GM04504 (cell line): ENCODE measurements at places on chromosomes 5 and 9.

- peak; percentile 88 for DNase-seq
Measured at GRCh38 chr5:36403632-36404311, 102.1 kb upstream of the RANBP3L start.

- no peak for DNase-seq
Measured at GRCh38 chr9:120187758-120188157, 392.2 kb downstream of the CDK5RAP2 start.

DNA sequence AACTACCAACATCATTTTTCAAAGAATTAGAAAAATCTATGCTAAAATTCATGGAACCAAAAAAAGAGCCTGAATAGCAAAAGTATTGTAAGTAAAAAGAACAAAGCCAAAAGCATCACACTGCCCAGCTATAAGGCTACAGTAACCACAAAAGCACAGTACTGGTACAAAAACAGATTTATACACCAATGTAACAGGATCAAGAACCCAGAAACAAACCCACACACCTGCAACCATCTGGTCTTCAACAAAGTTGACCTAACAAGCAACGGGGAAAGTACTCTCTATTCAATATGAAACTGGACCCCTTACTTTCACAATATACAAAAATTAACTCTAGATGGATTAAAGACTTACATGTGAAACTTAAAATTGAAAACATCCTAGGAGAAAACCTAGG is 94.2 kb upstream of the TARS1 start:
- DNase-seq: no peak

GRCh38 chr5:143635888-143636287 is 176.1 kb upstream of the HMHB1 start:
- no peak for DNase-seq

DNA sequence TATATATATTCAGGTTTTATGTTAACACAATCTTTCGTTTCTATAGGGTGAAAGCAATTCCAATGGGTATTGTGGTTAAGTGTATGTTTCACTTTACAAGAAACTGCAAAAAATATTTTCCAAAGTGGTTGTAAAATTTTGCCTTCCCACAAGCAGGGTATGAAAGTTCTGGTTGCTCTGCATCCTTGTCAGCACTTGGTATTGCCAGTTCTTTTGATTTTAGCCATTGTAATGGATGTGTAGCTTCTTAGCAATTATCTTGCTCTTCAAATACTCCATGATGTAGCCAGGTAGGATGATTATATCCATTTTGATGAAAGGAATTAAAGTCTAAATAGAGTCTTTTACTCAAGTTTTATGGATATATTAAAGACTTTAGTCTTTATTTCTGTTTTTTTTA is 9.1 kb upstream of the ADAM19 start:
- DNase-seq: no peak

- DNase-seq: no peak
Measured at GRCh38 chr5:95939465-95939864, 22.2 kb downstream of the ELL2 start.

DNA sequence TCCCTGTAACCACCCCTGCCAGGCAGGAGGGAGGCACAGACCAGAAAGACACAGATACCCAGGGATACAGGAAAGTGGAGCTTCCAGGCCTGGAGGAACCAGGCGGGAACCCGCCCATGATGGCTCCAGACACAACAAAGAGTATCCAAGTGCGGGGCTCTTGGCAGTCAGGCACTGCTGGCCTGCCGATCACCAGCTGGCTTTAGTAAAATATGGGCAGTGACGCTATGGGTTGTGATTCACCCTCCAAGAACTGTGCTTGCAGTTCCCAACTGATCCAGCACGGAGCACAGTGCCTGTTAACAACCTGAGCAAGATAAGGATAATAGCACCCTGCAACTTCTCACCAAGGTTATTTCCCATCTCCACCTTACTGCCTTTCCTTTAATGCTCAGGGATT is 463.3 kb downstream of the IRX1 start:
- no peak for DNase-seq

GRCh38 chr9:109499631-109500410 is 1.7 kb upstream of the PTPN3 start:
- no peak for DNase-seq

GRCh38 chr5:153358315-153358976 is 132.0 kb upstream of the GRIA1 start:
- no peak for DNase-seq

DNA sequence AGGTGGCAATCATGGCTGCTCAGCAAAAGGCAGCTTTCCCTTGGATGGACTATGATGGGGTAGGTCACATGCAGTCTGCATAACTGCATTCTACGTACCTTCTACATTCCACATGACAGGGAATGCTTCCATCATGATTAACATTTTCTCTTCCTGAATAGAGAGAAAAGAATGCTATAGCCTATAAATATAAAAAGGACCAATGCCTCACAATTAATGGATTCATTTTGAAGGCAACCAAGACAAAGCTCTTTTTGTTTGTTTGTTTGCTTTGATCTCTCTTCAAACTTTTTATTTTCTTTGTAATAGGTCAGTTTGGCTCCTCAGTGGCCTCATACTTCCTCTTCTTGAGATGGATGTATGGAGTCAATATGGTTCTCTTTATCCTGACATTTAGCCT is 201.3 kb downstream of the ALDH1A1 start:
- DNase-seq: no peak

DNA sequence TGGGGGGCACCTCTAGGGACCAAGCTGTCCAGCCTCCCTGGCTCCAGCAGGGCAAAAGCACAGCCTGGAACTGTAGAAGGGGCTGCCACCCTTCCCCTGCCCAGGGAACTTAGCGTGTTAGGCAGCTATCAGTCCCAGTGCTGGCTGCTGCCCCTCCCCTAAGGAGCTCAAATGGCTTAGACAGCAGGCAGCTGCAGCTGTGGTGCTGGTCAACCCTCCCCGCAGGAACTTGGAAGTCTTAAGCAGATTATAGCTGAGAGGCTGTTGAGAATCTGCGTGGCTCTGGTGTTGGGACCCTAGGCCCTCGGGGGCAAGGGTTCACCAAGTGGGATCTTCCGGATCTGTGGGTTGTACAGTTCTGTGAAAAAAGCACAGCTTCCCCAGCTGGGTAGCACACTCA is 536.5 kb upstream of the CDH10 start:
- DNase-seq: no peak

DNA sequence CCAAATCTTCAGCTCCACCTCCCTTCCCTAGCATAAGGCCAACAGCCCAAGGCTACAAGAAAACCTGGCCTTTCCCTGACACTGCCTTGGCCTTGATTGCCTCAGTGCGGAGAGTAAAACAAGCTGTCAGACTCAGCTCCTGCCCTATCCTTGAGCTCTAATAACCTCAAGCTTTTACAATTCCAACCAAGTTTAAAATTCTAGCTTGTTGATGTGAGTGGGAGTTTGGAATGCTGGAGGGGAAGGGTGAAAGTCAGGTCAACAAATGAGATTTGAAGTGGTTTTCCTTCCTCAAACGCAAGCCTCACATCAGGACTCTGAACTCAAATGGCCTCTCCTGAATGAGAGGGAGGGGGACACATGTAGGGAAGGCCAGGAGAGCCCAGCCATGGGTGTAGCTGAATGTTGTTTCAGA is 197.0 kb upstream of the VLDLR start:
- no peak for DNase-seq

DNA sequence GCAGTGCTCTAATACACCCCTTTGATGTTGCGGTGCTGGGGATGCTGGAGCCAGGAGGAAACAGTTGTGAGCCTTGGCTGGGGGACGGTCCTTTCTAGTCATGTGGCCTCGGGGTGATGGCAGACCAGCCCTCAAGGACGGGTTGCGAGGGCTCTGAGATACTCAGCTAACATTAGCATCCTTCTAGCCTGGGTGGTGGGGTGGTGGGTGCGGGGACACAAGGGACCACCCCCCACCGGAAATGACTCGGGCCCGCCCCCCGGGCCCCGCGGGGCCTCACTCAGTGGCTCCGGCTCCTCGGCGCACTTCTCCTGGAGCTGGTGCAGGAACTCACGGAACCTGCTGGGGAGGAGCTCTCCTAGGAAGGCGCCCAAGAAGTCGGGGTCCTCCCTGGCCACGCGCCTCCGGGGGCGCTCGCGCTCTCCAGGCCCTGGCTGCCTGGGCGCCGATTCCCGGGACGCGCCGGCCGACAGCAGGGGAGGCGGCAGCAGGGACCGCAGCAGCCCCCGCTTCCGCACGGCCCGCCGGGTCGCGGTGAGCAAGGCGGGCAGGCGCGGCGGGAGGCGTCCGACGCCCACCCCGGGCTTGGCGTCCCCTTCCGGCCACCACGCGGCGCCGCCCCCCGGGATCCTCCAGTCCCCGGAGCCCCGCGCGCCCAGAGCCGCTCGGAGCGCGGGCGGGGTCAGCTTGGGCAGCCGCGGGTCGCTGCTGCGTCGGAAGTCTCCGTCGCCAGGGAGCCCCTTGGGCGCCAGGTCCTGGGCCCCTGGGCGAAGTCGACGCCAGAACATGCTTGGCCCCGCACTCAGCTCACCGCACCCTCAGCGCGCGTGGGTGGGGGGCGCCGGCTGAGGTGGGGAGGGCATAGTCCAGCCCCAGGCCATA is 873 bp downstream of the C9orf50 start:
- DNase-seq: no peak

DNA sequence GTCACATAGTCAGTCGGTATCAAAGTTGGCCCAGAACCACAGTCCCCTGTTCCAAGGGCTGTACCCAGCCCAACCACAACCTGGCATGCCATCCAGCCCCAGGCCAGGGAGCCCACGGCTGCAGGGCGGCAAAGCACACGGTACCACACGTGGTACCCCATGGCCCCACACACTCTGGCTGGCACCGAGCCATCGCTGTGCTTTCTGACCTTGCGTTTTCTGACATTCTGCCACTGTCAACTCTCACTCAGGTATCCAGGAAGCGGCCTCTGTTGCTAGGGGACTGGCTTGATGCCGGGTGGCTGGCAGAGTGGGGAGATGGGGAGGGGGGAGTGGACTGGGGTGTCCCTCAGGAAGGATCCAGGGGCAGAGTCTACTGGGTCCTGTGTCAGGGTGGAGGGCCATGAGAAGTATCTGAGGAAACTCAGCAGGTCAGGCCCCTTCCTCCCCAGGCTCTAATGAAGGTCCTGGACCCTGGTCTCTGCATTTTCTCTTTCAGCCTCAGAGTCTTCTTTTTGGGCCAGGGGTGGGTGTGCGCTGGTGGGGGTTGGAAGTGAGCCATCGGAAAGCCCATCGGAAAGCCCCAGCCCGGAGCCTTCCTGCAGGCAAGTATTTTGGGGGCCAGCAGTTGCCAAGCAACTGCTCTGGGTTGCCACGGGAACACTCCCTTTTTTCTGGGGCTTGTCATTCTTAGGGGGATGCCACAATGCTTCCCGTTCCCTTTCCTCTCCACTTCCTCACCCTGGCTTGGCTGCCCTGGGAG is 21.0 kb upstream of the RALGDS start:
- DNase-seq: no peak

DNA sequence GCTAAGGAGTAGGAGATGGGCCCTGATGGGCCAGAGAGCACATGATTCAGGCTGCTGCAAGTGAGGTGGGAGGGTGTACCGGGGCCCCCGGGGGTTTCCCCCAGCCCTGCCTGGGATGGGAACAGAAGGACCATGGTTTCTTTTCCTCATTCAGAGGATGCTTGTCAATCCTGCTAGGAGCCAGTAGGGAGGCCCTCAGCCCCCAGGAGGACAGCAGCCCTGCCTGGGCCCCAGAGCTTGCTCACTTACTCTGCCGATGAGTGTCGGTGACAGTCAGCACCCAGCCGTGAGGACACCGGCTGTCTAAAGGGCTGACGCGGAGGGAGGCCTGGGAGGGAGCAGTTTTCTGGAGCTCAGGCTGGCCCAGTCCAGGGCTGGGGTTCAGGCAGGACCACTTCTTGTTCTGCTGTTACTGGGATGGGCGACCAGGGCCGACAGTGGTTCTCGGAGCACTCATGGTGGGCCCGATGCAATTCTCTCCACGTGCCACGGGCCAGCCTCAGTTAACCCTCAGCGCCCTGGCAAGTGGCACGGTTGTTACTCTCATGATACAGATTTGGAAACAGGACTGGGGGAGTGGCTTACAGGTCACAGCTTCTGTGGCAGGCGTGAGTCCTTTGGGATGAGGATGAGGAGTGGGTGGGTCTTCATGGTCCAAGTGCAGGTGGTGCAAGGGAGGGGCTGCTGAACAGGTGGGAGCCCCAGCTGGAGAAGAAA is 1.8 kb downstream of the ARRDC1 start:
- no peak for DNase-seq

DNA sequence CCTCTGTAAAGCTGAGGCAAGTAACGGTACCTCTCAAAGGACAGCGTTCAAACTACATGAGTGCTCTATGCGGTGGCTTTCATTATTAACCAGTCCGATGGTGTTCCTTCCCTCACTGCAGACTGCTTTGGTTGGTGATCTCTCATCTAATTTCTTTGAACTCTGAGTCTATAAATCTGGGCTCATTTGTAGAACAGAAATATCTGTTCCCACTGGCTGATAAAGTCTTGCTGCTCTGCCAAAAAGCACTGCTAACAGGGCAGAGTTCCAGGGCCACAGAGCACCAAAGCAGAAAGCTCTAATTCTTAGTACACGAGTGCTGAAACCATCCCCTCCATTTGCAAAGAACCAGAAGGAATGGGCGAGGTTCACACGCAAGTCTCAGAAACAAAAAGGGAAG is 81.9 kb downstream of the MED27 start:
- no peak for DNase-seq

- no peak for DNase-seq
Measured at GRCh38 chr5:54676481-54677340, 159.2 kb downstream of the SNX18 start.

DNA sequence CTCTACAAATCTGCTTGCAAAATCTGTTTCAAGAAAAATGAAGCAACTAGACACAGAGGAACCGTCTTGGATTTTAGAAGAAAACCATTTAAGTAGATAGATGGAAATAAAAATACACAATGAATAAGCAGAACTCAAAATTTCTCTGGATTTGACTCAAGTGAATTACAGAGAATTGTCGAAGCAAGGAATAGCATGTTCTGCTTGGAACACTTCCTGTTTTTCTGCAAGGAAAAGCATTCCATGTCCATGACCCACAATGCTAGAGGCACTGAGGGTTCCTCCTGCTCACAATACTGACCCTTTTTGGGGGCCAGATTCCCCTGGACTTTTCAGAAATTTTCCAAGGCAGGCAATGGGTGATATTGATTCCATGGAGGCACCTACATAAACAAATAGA is 29.8 kb downstream of the PRUNE2 start:
- no peak for DNase-seq

DNA sequence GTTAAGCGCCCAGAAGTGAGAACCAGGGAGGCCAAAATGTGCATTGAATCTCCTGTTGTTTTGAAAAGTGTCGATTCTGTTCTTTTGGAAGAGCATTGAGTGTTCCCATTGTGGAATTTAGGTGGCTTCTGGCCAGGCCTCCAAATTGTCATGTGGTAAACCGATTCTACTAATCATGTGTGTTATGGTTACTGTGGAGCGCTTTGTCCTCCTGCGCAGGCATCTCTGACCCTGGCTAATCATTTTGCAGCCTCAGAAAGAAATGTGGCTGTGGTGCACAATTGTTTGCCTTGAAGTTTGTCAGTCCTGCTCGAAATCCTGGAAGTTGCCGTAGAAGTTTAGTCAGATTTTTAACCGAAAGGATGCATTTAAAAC is 121.3 kb downstream of the RASGRF2 start:
- DNase-seq: no peak

- no peak for DNase-seq
Measured at GRCh38 chr5:132179405-132179804, 48.2 kb downstream of the P4HA2 start.
